Progenitor cell of endocrine pancreas (in vitro differentiated cells): ENCODE measurements at places on chromosomes 1 and 21.

DNA sequence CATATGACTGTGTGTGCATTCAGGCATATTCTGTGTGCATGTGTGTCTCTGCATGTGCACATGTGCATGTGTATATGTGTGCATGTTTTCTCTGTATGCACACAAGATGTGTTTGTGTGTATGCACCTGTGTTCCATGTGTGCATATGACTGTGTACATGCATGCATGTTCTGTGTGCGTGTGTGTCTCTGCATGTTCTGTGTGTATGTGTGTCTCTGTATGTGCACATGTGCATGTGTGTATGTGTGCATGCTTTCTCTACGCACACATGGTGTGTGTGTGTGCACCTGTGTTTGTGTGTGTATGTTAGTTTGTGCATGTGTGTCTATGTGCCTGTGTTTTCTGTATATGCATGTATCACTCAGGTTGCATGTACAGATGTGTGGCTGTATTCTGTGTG lies 42.3 kb downstream of the AJAP1 start:
- no peak for DNase-seq

DNA sequence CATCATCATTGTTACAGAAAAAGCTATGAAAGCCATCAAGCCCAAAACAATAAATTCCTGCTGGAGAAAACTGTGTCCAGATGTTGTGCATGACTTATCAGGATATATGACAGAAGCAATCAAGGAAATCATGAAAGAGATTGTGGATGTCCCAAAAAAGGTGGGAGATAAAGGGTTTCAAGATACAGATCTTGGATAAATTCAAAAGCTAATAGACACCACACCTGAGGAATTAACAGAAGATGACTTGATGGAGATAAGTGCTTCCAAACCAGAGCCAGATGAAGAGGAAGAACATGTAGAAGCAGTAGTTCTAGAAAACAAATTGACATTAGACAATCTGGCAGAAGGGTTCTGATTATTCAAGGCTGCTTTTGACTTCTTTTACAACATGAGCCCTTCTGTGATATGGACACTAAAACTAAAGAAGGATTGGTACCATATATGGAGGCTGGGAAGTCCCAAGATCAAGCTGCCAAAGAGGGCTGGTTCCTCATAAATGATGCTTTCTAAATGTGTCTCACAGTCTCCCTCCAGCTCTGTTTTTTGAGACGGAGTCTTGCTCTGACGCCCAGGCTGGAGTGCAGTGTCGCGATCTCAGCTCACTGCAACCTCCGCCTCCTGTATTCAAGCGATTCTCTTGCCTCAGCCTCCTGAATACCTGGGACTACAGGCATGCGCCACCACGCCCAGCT lies 32.1 kb upstream of the LRIG2 start:
- DNase-seq = no peak

DNA sequence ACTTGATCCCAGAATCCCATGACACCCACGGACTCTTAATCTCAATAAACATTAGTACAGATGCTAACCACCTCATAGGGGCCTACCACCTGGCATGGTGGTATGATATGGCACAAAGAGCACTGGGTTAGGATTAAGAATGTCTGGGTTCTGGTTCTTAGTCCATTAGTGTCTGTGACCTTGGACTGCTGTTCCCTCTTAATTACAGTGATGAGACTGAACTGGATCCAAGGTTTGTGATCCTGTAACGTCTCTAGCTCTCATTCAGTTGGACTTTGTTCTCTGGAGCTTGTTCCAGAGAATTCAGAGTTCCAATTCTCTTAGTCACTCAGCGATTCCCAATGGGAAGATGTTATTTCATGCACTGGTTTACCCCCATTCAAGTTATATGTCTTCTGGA lies 23.6 kb upstream of the PIGC start:
- DNase-seq = no peak

DNA sequence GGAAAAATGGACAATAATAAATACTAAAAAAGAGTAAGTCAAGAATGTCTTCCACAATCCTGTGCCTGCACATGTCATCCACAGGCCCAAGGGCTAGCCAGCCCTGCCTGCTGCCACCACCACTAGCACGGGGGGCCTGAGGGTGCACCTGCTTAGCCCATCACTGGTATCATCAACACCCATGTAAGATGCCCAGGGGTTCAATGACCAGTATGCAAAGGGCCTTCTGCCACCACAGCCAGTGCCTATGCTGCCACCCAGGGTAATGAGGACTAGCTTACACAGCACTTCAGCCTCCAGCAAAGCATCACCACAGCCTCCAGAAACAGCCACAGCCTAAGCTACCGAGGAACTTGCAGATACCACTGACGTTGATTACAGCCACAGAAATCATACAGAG lies 46.3 kb downstream of the POFUT2 start:
- DNase-seq = no peak

GRCh38 chr1:213417225-213417820 lies 366.3 kb downstream of the RPS6KC1 start:
- no peak for DNase-seq

DNA sequence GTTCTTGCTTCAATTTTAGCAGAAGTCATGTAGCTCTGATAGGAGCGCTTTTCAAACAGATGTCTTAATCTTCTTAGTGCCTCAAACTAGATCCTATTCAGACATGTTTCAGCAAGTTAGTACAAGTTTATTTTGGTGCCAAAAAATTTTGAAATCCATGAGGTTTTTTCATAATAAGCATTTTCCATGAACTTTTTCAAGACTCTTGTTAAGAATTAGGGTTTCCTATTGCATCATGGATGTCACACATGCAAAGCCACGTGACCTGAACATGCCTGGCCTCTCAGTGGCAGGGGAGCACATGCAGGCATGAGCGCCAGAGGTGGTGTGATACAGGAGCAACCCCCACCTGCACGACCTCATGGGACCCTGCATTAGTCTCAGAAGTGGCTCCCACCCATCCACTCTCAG lies 67.6 kb downstream of the POFUT2 start:
- no peak for DNase-seq

GRCh38 chr1:167648978-167649744 lies 19.1 kb downstream of the RCSD1 start:
- DNase-seq = no peak

GRCh38 chr1:229034342-229034741 lies 236.6 kb upstream of the RAB4A start:
- no peak for DNase-seq

DNA sequence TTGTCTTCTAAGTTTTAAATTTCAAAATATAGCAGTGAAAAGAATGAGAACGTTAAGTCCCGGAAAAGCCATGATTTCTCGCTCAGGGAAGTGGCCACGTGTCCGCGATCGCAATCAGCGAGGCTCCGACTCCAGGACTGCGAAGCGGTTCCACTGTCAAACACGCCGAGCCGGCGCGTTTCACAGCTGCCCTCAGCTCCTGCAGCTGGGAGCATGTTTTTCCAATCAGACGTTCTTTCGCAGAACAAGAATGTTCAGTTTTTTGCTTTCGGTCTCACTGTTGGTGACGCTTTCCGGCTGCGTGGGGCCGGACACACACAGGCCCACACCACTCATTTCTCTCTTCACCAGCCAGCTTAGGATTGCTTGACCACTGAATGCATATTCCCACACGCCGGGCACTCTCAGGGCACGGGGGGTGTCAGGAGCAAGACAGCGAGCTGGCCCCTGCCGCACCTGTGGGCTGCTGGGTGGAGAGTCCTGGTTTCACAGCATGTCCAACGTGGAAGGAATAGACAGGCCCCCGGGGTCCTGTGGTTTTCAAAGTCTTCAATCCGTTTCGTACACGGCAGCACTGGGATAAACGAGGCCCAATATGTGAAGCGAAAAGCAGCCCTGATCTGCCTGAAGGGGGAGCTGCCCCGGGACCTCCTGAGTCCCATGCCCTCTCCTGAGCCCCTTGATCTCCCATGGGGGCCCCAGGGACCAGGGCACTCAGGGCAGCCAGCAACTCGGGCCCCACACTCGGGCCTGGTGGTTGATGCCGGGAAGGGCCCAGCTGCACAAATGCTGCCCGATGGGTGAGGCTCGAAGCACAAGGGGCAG lies 47.3 kb upstream of the COL18A1 start:
- DNase-seq = no peak

DNA sequence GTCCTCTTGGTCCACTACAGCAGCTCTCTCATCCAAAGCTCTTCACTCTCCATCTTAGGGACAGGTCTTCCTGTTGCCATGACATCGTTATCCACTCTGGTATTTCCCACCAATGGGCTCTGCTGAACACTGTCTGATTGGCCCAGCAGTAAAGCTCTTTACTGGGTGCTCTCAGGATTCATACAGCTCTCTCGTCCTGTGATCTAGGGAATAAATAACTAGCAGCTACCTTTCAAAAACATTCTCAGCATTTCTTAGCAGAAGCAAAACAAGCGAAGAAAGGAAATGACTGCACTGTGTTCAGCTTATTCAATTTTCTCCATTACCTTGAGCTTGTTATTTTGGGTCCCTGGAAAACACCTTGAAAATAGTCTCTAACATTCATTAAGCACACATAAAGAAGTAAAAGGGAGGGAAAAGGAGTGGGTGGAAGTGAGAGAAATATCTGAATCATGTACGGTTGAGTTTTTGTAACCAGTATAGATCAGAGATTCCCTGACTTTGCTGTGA lies 163.4 kb upstream of the SGIP1 start:
- no peak for DNase-seq

- no peak for DNase-seq
These were observed 26.3 kb upstream of the CSF1 start for GRCh38 chr1:109884242-109884891.
